ENCODE measurements at places on chromosomes 7 and 10.

DNA sequence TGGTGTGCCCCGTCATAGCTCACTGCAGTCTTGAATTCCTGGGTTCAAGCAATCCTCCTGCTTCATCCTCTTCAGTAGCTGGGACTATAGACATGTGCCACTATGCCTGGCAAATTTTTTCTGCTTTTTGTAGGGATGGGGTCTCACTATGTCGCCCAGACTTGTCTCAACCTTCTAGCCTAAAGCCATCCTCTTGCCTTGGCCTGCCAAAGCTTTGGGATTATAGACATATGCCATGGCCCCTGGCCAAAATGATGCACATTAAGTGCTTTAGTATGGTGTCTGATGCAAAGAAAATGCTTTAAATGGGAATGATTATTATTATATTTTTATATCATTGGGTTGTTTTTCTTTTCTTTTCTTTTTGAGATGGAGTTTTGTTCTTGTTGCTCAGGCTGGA is 33.2 kb upstream of the VCL start:
- DNase-seq = no peak

DNA sequence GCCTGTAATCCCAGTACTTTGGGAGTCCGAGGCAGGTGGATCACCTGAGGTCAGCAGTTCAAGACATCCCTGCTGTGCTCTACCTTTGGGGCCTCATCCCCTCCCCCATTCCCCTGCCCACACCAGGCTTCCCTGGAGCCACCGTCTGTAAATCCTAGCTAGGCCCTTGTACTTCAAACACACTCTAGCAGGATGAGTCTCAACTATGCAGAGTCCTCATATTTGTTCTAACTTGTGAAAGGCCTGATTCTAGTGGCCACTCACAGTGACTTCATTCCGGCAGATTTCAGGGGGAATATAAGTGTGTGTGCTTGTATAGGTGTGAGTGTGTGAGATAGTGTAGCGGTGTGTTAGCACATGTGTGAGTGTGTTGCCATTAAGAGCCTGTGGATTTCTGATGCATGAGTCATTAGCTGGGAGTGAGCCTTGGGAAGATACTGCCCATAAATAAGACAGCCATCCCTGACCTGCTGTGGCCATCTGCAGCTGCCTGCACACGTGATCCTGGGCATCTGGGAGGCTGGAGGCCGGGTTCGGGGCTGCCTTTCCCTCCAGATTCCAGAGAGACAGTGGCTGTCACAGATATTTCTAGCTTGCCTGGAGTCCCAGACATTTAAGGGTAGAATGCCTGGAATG is 1.7 kb upstream of the NEURL1 start:
- DNase-seq = no peak

DNA sequence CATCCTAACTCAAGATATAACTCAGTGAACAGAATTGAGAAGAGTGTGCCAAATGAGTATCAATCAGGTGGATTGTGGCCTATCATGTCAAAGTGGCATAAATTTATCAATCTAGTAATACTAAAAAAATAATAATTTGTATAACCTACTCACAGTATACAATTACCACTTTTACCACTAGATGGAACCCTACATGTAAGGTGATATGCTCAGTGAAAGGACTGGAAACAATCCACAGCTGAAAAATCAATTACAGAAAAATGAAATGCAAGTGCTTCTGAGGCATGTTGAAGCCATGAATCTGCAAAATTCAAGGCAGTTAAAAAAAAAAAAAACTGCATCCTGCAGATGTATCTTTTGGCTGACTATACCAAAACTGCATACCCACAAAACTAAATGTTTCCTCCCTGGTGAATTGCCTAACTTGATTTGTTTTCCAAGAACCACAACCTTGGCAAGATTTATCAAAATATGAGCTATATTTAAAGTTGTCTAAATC is 13.9 kb downstream of the ARHGAP19 start:
- no peak for DNase-seq

- no peak for DNase-seq
Observed at GRCh38 chr7:73899731-73900142, 38.8 kb downstream of the TMEM270 start.

- no peak for DNase-seq
Observed at GRCh38 chr7:34596887-34597286, 61.1 kb upstream of the NPSR1 start.

DNA sequence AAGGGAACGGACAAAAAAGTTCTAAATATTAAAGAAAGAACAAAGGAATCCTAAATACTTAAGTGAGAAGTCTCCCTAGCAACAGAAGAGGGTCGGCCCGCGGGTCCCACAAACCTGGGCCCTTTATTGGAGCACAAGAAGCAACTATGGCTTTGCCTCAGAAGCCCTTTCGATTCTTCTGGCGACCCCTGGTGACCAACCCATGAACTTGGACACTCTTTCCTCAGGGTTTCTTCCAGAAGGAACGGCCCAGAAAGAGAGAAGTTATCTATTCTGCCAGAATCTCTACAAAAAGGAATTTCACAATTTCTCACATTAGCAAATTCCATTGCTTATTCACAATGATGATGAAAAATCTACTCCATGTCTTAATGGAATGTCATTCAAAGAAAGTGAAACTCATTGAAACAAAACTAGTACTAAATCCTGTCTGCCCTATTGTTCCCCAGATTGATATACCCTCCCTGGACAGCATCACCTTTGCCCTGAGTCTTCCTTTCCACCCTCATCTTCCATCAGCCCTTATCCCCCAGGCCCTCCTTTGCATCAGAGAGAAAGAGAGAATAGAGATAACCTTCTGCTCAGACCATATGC is 43.7 kb downstream of the CPVL start:
- no peak for DNase-seq

Measured in stimulated activated naive CD4-positive, alpha-beta T cell treated with Interleukin-2 at 50 U/mL for 16 hours (primary cell).